ENCODE measurements at places on chromosomes 6 and 20.

DNA sequence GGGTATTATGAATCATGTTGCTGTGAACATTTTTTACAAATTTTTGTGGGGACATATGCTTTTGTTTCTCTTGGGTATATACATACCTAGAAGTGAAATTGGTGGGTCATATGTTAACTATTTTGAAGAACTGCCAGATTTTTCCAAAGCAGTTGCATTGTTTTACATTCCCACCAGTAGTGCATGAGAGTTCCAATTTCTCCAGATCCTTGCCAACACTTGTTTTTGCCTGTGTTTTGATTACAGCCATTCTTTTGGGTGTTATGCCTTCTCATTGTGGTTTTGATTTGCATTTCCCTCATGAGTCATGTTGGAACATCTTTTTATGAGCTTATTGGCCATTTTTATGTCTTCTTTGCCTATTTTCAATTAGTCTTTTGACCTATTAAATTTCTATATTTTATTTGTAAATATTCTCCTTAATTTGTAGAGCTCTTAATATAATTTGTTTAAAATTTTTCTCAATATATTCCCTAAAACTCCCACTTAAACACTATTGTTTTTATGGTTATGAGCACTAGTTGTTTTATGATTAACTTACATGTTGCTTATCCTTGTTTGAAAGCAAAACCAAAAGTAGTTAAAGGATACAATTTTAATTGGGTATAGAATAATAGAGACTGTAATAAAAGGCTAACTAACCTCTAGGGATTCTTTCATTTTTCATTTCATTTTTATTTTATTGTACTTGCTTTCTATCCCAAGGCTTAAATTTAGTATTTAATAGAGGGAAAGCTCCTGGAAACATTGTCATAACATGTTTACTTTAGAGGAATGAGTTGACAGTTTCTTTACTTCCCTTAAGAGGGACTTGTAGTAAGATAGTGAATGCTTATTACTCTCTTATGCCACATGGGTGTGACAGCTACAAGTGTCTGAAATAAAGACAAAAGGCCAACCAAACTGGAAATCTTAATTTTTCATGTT lies 5.5 kb downstream of the UBR2 start:
- no peak for DNase-seq

DNA sequence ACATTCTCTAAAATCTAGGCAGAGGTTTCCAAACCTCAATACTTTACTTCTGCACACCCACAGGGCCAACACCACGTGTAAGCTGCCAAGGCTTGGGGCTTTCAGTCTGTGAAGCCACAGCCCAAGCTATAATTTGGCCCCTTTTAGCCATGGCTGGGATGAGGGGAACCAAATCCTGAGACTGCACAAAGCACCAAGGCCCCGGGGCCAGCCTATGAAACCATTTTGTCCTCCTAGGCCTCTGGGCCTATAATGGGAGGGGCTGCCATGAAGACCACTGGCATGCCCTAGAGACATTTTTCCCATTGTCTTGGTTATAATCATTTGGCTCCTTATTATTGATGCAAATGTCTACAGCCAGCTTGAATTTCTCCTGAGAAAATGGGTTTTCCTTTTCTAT lies 513.0 kb upstream of the ADGRB3 start:
- no peak for DNase-seq

- no peak for DNase-seq
These were observed 25.5 kb upstream of the MAPK13 start for GRCh38 chr6:36104836-36105235.

DNA sequence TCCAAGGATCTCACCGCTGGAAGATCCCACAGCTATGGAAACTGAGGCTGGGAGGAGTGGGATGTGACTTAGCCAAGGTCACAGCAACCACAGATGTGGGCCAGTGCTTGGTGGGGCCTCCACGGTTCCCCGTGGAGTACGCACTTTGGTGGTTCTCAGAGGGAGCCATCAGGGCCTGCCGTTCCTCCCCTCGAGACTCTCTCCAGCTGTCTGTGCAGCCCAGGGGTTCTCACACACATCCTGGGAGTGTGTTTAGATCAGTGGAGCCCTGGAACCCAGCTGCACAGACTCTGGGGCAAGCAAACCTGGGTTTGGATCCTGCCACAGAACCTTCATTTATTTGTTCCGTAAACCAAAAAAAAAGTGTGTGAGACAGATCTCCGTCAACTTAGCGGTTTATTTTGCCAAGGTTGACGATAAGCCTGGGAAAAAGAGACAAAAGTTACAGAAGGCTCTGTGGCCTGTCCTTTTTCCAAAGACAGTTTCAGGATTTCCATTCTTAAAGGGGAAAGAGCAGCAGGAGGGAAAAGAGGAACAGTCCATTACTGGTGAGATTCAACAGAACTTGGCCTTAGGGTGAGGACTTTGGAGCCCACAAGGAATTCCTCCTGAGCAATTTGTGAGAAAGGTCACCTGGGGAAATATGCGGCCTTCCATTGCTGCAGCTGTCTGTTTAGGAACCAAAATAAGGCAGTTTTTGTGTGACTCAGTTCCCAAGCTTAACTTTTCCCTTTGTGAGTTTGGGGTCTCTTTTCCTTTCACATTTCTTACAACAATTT lies 13.6 kb upstream of the MYMX start:
- no peak for DNase-seq

DNA sequence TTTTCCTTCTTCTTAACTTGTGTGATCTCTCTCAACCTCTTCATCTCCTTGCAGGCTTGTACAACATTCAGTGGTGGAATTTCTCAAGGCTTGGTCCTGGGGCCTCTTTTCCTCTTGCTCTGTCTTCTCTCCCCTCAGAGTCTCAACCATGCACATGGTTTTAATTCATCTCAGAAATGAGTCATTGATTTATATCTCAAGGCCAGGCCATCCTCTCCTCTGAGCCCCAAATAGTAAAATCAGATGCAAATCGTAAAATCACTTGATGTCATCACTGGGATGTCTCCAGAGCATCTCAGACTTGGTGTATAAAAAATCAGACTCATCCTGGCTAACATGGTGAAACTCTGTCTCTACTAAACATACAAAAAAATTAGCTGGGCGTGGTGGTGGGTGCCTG lies 85.0 kb downstream of the FNDC1 start:
- DNase-seq: no peak

DNA sequence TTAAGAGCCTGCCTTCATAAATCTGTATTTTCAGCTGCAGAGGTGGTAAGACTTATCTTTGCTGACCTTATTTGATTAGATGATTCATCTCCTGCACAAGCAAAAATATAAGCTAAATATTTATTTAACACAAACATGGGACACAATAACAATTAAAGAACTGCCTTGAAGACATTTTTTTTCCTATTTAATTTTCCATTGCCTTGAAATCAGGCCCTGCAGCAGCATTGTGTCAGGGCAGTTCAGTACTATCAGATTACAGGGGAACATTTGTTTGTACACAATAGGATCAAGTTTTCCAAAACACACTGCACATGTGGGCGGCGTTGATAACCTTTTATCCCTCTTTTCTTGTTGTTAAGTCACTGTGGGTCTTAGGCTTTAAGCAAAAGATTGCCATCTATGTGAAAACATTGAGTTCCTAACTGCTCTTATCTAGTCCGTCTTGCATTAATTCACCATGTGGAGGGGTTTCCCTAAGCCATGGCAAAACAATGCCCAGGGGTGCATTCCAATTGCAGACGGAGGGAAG lies 7.4 kb downstream of the ADGRF5 start:
- no peak for DNase-seq

DNA sequence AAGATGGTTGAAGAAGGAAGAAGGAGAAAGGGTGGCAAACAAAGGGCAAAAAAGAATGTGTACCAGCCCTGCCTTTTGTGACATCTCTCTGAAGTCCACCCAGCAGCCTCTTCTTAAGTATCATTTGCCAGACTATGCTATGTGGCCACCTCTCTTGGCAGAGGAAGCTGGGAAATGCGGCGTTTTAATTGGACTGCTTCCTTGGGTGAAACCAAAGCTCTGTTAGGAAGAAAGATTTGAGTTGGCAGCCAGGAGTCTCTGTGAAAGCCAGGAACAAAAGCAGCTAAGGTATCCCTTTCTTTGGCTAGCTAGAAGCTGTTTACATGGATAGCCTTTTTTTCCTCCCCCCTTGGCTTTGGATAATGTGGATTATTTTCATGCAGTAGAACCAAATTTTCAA lies 67.5 kb upstream of the GTSF1L start:
- DNase-seq: no peak

GRCh38 chr6:63487103-63487813 lies 85.0 kb upstream of the LOC128125822 start:
- no peak for DNase-seq

DNA sequence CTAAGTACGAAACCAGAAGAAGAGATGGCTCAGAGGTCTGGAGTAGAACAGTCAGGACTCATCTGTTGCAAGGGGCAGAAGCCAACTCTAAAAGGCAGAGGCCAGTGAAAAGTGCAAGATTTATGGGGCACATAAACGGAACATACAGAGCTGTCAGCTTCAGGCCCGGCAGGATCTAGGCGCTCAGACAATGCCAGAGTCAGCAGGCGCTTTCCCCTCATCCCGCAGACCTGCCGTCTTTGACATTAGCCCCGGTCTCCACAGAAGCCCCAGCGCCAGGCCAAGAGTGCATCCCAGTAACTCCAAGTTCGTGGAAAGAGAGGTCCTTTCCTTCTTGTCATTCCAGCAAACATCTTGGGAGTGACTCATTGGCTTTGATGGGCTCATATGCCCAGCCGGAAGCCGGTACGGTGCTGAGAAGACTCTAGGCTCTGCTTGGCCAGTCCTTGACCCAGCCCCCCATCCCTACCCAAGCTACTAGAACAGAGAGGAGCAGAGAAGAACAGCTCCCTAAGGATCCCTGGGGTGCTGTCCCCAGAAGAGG lies 260.9 kb downstream of the TAF4 start:
- DNase-seq: no peak

GRCh38 chr20:14604143-14604542 lies 266.7 kb upstream of the FLRT3 start:
- DNase-seq: no peak

DNA sequence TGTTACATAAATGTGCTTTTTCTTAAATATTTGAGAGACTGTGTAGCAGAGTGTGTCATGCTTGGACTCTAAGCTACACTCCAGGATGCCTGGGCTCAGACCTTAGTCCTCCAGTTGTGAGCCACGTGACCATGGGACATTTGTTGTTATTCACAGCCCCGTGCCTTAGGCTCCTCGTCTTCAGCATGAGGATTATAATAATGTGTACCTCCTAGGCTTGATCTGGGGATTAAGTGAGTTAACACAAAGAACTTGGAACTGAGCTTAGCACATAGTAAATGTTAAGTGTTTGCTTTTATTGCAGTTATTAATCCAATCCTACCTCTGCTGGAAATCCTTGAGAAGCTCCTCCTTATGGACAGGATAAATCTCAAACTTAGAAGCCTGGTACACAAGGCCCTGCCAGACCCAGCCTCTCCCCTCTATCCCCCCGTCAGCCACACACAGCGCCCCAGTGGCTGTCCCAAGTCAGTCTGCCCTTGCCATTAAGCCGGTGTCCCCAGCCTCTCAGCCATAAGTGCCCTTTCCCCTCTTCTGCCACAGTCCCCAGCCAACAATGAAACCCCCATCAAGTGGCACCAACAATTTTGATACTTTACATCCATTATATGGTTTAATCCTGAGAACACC lies 177.5 kb downstream of the TMEM242 start:
- DNase-seq: no peak

DNA sequence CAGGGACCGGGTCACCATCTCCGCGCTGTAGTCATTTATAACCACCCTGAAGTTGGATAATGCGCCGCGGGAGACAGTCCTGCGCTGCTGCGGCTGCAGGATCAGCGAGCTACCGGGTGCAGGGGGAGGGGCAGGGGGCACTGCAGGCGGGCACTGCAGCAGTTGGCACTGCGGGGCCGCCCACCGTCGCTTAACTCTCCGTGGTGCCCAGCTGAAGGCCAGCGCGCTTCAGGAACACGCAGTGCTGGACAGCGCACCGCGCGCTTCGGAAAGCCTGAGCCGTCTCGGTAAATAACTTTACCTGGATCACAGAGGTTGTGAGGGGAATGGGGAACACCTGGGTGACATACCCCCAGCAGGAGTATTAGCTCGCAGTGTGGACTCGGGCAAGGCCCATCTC lies 12.4 kb upstream of the LRFN2 start:
- no peak for DNase-seq

GRCh38 chr6:18893540-18894269 lies 506.6 kb downstream of the RNF144B start:
- DNase-seq: no peak

DNA sequence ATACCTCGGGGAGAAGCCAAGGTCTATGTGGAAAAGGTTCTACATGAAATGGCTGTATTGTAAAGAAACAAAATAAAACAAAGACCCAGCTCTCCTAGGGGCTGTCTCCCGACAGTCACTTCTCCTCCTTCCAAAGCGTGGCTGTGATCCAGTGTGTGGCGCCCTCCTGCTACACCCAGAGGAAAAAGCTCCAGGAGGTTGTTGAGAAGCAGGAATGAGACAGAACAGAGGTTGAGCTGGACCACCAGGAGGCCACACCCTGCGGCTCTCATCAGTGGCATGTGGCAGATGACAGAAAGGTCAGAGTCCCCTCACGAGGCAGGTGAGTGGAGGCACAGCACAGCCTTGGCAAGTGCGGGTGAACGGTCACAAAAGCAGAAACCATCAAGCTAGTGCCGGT lies 236.0 kb downstream of the TBXT start:
- DNase-seq: no peak

DNA sequence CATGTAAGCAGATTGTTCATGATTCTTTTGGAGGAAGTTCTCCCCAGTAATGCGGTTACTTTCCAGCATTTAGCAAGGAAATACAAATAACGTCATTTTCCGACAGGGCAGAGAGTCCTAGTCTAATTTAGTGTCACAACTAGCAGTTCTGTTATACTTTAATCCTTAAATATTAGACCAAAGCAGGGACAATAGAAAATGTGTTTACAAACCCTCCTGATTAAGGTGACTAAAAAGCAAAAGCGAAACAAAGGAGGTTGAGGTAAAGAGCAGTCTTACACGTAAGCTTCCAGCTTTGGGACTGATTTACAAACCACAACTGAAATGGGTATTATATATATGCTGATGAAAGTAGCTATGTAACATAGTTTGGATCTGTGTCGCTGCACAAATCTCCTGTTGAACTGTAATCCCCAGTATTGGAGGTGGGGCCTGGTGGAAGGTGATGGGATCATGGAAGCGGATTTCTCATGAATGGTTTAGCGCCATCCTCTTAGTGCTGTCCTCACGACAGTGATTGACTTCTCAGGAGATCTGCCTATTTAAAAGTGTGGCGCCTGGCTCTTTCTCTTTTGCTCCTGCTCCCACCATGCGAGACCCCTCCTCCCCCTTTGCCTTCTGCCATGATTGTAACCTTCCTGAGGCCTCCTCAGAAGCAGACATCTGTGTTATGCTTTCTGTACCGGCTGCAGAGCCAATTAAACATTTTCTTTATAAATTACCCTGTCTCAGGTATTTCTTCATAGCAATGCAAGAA lies 81.9 kb downstream of the PLCB1 start:
- no peak for DNase-seq
